ENCODE measurements at places on chromosomes 2 and 18.

DNA sequence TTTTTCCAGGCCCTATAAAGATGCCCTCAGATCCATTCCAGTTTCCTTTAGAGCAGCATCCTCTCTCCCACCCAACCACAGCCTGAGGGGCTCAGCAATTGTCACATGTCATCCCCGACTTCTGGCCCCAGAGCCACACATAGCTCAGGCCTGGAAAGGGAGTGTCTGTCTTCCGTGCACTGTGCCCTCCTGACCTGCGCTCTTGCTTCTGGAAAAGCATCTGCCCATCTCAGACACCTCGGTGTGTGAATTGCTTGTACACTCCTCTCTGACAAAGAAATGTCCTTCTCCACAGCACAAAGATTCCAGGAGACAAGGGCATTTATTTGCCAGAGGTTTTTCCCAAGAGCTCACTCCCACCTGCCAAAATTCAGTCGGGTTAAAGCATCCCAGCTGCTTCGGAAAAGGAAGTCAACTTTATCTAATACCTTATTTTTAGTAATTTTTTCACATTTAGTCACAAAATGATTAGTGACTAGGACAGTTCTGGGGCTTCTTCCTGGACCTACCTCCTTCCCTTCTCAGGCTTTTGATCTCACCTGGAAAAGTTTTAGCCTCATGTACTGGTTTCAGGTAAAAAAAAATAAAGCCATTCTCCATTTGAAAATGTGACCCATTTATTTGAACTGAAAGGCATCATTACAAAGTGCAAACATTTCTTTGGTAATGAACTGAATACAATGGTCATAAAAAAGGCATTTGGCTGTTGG lies 112.9 kb downstream of the PXDN start:
- no peak for DNase-seq

DNA sequence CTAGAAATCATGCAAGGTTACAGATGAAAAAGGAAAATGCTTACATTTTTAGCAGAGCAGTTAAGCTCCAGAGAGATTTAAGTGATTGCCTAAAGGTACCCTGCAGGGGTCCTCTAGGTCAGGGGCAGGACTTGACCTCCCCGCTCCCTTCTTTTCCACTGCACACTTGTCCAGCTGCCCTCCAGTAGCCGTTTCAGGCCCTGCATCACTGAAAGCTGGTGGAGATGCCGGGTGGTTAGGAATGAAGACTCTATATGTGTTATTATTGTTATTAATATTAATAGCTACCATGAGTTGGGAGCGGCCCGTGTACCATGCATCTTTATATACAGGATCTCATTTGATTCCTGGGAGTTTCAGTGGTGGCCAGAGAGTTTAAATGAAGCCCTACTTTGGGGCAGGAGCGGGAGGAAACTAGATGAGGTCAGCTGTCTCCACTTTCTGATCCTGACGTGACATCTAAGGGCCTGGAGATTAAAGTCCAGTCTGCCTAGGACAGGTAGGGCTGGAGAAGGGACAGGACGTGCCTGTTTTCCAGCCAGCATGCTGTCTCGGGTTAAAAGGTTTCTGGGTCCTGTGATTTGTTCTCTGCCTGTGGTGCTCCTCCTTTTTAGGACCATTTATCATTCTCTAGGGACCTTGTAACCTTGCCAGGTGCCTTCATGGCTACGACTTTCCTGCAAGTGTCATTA lies 2.1 kb downstream of the TMEM37 start:
- DNase-seq = no peak

DNA sequence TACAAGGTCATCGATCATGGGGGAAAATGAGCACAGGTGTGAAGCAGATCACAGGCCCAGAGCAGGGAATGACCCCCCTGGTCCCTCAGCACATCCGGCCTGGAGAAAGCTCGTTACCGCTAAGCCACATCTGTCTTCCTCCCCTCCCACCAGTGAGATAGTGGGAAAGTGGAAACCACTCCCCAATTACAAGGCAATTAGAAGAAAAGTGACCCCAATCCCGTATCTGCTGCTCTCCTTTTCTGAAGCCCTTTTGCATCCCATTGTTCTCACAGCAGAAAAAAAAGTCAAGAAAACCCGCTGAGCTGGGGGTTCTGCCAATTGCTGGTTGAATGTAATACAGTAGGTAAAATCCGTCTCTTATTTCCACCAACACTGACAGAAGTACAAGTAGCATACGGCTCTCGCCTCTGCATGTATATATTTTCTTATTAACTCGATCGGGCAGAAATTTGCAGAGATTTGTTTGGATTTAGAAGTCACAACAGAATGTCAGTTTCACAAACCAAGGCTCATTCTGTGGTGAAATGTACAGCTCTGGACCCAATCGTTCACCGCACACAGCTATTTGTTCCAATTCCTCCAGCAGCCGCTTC lies 287.0 kb downstream of the TCF4 start:
- no peak for DNase-seq

GRCh38 chr2:2846332-2847208 lies 515.5 kb upstream of the MYT1L start:
- no peak for DNase-seq

DNA sequence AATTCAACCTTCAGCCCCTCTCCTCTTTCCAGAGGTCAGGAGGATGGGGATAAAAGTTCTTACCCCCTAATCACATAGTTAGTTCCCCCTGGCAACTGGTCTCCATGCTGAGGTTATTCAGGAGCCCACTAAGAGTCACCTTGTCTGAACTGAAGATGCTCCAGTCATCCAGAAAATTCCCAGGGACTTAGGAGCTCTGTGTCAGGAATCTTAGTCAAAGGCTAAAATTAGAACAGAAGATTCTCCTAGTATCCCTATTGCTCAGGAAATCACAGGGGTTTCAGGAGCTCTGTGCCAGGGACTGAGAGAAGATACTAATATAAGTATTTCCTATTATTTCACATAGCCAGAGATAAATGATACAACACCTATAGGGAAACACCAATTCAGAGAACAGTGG lies 37.3 kb upstream of the LONRF2 start:
- no peak for DNase-seq

- DNase-seq = no peak
These were observed 46.4 kb downstream of the FAM171B start for GRCh38 chr2:186740266-186740665.

DNA sequence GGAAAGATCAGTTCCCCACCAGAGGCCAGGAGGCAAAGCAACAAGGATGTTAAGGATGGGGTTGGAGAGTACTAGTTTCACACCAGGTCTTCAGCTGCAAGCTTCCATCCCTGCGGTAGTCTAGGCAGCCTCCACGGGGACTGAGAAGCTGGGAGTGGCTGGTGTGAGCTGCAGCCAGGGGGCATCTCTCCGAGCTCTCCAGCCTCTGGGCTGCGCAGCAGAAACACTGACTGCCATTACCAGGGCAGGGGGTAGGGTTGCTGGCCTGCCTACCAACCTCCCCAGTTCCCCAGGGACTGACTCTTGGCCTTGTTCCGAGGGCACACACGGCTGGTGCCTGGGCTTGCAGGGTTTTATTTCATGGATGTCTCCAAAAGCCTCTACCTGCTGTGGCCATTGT lies 15.9 kb downstream of the GATA6 start:
- no peak for DNase-seq

GRCh38 chr2:19829672-19830071 lies 72.1 kb downstream of the TTC32 start:
- DNase-seq = no peak

- no peak for DNase-seq
These were observed 141.5 kb downstream of the SPHKAP start for GRCh38 chr2:228039752-228040534.
